ENCODE measurements at places on chromosomes 11 and 22.
A peak's percentile ranks its signal among the peaks of the same experiment; 100 is the strongest.

DNA sequence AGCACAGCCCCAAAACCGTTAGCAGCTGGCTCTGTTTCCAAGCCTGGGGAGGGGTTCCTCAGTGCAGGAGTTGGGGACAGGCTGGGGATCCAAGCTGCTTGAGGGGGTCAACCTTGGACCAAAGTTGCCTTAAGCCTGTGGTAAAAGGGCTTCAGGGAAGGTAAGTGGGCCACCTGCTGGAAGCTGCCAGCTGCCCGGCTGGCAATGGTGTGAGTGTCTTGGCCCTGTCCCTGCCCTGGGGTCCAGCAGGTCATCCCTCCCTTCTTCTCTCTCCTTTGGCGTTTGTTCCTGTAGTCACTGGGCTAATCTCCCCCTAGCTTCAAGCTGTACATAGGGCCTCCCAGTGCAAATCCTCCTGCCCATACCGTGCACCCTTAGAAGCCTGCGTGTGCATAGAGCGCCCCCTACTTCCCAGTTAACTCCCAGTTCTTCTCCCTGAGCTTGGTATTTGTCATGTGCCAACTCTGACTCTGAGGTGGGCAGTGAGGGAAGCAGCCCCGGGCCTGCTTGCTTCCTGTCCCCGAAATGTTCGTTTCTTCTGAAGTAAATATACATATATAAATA lies 4.4 kb downstream of the TMEM258 start:
- DNase-seq, result peak; percentile 64

- no peak for DNase-seq
Measured at GRCh38 chr11:91625495-91625894, 599.1 kb upstream of the FAT3 start.

GRCh38 chr11:62542111-62542745 lies 4.4 kb downstream of the AHNAK start:
- DNase-seq, result no peak

DNA sequence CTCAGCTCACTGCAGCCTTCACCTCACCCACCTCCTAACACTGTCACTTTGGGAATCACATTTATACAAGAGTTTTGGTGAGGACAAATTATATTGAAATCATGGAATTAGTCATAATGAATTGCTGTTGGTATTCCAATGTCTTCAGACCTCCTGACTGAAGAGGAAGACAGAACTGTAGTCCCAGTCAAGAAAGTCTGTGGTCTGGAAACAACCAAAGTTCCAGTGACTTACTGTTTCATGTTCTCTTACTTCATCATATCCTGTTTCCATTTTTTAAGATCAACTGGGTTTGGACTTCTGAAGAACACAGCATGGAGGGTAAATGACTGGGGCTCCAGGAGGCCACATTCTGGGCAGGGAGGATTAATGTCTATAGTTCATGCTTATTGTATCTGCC lies 43.0 kb upstream of the HIPK3 start:
- no peak for DNase-seq

DNA sequence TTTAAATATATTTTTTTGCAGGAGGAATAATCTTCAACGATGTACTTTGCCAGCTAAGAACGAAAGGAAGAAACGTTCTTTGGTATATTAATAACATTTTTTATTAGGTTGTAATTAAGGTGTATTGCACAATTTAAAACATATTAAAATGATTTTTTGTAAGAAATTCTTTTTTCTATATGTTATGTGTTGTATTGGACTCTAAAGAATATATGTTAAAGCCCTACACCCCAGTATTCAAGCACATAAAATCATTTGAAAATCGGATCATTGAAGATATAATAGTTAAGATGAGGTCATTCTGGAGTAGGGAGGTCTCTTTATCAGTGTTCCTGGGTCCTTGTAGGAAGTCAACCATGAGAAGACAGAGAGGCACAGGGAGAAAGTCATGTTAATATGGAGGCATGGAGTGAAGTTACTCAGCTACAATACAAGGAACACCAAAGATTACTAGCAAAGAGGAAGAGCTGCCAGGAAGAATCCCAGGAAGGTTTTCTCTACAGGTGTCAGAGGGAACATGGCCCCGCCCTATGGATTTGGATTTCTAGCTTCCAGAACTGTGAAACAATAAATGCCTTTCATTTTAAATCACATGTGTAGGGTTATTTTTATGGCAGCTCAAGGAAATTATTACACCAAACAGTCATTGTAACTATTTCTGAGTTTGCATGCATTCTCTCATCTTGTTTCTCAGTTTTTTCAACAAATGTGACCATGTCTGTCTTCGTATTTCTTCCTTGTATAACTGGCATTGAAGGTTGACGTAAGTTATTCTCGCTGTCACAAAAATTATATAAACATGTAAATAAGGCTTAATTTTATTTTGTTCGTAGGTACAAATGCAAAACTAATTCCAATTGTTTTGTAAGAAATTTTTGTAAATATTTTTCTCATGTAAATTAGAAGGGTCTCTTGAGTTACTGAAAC lies 75.4 kb upstream of the VPREB1 start:
- DNase-seq, result no peak

DNA sequence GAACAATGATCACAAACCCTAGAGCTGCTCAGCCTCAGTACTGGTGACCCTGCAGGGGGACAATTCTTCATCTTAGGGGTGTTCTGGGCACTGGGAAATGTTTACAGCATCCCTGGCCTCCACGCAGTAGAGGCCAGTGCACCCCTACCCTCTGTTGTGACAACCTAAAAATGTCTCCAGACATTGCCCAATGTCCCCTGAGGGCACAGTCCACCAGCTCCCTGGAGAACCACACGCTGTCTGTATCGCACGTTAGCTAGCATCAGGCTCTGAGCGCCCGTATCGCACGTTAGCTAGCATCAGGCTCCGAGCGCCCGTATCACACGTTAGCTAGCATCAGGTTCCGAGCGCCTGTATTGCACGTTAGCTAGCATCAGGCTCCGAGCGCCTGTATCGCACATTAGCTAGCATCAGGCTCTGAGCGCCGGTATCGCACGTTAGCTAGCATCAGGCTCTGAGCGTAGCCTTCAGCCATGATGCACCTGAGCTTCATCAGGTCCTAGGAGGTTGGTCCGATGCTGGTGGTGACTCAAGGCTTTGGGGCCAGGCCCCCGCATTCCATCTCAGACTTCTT lies 111.1 kb upstream of the ANO1 start:
- no peak for DNase-seq

DNA sequence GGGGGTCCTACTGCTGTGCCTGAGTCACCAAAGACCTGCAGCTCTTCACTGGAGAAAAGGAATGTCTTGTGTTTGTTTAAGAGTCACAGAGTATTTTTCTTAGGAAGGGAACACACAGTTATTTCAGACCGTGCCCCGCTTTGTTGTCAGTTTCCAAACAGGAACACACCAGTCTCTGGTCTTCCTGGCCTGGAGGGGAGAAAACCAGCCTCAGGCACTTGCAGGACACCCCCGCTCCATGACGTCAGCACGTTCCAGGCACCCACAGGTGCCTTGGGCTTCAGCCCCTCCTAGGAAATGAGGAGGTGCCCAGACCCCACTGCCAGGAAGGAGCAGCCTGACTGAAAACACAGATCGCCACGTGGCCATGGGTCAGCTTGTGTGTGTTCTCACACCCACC lies 5.4 kb downstream of the DEAF1 start:
- DNase-seq, result no peak

GRCh38 chr11:34351687-34352469 lies 5.9 kb downstream of the ABTB2 start:
- no peak for DNase-seq

DNA sequence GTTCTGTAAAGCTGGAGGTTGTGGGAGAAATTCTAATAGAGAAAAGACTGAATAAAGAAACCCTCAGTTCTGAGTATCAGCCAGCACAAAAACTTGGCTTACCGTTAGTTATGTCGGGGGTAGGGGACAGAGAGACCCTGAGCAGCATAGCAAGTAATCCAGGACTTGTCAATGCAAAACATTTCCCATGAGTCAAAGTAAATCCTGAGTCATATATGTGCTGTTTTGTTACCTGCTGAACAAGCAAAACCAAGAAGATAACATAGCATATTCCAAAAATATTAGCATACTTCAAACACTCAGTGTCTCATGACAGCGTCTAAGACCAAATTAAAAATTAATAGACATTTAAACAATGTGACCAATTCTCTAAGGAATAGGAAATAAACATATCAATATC lies 75.1 kb upstream of the LUZP2 start:
- DNase-seq, result no peak

DNA sequence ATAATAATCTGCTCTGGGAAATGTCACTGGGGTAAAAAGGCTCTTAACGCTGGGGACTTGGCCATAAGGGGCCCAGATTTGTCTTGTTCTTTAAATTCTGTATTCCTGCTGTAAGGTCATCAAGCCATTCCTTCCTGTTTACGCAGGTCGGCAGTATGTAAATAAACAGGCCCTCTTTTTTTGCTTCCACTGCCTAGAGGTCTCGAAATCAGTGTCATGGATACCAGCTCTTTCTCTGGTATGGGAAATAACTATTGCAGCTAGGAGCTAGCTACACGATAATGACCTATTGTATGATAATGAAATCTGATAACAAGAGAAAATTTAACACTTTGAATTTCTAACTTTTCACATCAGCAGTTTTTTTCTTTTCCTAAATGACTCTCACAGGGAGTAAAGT lies 209.2 kb upstream of the NARS2 start:
- no peak for DNase-seq

- DNase-seq, result peak; percentile 87
Measured at GRCh38 chr11:9758637-9759518, 95.0 kb downstream of the SWAP70 start.

DNA sequence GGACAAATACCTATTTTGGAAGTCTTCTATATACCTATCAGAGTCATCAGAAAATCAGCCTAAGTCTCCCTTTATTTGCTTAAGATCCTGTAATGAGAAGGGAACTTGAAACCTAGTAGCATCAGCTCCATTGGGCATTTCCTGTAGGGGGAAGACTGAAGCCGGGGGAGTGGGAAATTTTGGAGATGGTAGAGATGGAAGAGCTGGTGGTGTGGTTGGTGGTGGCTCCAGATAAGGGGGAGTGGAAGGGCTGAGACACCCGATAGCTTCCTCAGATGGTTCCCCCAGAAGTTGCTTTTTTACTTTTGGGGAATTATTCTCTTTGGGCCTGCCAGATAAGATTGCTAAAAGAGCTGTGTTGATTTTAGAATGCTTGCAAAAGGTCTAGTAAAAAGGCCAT lies 16.4 kb upstream of the EI24 start:
- no peak for DNase-seq

DNA sequence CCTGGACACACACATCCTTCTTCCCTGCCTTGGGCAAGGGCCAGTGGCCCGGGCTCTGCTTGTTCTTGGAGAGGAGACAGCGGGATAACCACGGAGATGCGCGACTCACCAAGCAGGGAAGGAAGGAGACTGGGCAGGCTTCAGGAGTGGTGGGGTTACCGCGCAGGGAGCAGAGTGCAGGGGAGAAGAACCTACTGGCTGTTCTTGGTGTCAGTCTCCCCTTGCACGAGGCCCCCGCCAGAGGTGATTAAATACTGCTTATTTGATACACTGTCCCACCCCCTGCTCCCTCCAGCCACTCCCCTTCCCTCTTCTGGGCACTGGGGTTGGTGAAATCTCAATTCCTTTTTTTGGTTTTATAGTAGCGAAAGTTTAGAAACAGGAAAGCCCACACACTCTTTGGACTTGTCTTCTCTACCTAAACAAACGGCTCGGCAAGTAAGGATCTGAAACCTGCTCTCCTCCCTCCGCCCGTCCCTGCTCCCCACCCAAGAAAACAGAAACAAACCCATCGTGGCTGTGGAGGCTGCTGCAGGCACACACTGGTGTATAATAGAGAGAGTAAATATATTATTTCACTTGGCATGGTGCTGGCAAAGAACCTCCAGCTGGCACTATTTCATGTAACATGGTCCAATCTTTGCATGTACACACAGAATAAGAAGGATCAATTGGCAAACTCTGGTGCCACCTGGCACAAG lies 10.8 kb downstream of the LARGE2 start:
- no peak for DNase-seq

DNA sequence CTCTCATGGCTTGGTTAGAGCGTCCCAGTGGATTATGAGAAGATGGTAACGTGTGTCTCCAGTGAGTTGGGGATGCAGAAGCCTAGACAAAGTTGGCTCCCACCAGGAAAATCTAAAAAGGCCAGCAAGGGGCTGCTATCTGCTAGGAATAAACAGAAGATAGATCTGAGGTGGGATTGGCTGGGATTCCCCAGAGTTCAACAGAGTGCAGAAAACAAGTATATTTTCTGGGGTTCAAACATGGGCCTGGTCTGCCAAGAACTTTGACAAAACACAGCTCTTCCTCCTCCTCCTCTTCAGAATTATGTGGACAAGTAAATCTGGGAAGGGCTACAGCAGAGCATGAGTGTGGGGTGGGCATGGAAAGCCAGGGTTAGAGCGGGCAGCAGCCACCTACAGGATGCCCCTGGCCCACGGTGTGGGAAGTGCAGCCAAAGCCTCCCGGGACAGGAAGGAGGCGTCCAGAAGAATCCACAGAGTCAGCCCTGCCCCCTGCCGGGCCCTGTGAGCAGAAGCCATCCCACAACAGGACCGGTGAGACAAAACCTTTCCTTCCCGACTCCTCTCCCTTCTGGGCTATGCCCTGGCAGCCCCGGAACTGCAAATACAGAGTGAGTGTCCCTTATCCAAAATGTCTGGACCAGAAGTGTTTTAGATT lies 67.1 kb downstream of the CD82 start:
- DNase-seq, result no peak

DNA sequence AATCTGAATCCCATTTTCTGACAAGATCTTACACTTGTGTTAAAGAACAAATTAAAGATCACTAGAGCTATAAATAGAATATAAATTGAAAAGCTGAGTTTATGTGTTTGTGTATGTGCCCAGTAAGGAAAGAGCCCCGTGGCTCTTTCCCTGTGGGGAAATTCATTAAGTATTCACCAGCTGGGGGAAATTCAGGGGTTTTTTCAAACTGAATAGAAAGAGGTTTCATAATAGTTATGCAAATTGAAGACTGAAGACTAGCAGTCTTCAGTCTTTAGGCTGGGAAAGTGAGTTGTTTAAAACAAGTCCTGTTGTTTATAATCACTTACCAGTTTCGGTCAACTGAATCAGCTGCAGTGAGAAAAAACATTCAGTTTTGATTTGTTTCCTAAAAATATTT lies 11.3 kb upstream of the MS4A7 start:
- no peak for DNase-seq

DNA sequence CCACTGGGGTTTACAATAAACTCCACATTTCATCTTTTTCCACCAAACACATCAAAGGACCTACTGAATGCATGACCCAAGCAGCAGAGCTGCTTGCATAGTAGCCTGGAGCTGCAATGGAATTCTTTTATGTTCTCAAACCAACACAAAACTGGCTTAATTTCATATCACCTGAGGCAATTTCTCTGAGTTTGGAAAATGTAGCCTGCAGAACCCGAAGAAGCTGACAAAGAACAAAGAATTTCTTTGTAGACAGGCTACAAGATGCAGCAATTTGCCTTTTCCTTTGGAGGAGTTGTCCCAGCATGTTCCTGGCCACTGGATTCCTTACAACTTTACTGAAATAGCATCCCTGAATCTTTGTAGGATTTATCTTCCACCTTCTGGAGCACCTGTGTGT lies 5.5 kb upstream of the TECTA start:
- DNase-seq, result no peak

Measured in kidney (tissue), 22 donors.